ENCODE measurements at places on chromosomes 2 and 18.

DNA sequence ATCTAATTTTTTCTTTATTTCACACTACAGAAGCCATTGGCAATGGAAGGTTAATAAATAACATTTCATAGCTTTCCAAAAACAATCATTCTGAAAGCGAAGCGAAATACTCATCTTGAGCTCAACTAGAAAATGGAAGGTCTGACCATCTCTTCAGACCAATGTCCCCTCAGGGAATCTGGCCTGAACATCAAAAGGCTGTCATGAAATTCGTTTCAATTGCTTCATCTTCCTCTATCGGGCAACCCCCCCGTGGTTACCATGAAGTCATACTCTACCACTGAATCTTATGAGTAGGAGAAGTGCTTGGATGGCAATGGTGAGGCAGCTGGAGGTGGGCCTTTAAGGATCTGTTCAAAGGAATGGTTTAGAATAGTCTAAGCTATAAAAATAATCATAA is 22.9 kb upstream of the CYTIP start:
- no peak for DNase-seq

- no peak for DNase-seq
Observed at GRCh38 chr2:105660489-105660888, 84.2 kb upstream of the NCK2 start.

DNA sequence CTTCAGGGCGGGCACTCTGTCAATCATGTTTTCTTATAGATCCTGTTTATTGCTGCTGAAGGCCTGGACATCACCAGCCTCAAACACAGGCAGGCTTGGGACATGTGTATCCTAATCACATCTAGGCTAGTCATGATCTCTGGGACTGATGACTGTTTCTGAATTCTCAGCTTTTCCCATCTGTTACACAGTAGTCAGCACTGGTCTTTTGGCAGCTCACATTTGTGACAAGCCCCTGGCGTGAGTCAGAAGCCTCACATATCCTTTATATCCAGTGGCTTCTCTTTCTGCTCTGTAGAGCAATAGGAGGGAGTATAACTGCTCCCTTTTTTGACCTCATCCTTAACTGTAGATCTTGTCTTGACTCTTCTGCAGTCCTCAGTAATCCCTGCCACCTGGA is 4.5 kb downstream of the SEMA4F start:
- no peak for DNase-seq

DNA sequence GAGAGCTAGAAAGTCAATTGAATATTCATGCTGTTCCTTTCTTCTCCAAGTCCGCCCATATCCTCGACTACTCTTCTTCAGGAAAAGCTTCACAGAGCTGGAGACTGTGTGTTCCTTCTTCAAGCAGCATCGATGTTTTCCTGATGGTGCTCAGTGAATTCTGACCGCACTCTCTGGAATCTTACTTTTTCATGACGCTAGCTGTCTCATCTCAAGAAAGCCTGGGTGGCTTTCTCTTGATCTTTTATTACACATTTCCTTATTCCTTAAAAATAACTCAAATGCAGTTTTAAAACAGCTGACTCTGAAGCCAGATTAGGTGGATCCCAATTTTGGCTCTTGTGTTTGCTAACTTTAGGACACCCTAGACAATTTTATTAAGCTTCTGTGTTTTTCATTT is 1245.1 kb upstream of the LRRTM1 start:
- no peak for DNase-seq

GRCh38 chr2:8438476-8438875 is 243.4 kb upstream of the ID2 start:
- DNase-seq: no peak

DNA sequence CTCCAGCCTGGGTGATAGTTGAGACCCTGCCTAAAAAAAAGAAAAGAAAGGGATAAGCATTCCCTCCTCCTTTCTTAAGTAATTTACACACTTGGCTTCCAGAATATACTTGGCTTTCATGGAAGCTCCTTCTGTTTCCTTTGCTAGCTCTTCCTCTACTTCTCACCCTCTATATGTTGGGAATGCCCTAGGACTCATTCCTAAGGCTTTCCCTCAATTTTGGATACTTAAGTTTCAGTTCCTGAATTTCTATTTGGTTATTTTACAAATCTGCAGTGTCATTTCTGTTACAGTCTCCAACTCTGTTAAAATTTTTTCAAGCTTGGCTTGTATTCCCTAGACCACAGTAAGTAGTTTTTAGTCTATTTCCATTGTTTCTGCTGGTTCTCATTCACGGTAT is 23.6 kb downstream of the SP3 start:
- DNase-seq: no peak

DNA sequence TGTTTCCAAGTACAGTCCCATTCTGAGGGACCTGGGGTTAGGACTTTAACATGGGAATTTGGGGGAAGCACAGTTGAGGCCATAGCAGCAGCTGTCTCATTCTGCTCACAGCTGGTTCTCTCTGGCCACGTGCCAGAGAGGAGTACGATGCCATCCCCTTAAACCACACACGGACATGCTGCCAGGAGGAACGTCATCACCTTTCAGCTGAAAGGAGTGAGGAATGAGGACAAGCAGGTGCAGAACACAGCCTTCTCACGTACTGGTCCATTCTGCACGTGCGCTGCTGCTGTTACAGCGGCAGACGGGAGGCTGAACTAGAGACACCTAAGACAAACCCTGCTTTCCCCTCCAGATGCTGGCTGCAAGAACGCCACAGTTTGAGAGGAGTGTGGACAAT is 33.5 kb downstream of the ODC1 start:
- no peak for DNase-seq

- DNase-seq: no peak
Observed at GRCh38 chr2:182784777-182785176, 68.7 kb downstream of the DNAJC10 start.

DNA sequence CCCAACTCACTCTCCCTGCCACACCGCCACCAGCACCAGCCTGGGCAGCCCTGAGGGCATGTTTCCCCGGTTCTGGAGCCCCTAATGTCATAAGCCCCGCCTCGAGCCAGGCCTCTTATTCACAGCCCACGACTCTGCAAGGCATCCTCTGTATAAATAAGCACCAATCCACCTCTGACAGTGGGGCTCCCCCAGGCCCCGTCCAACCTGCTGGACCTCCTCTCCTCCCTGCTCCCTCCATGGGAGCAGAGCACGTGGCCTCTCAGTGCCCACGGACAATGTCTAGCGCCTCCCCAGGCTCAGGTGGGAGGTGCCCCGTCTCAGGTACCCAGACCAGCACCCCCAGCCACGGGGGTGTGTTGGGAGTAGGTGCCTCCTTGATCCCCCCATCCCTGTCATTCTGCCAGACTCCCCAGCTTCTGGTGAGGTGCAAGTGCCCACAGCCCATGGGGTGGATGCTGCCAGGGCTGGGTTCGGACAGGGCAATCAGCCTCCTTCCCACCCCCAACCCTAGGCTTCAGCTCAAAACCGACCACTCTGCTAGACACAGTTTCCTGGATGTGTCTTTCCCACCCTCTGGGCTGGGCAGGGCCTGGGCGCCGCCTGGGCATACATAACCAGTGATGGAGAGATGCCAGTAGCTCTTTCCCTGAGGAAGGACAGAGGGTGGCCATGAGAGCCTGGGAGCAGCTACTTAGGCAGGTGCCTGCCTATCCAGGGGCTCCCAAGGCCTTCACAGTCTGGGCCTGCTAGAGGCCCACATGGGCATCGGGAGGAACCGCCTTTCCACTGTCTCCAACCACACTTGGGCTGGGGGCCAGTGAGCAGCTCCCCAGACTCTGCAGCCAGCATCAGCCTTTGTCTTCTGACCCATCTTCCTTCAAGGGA is 1.6 kb upstream of the ADRA2B start:
- DNase-seq: no peak

GRCh38 chr18:26468931-26469340 is 79.4 kb downstream of the KCTD1 start:
- DNase-seq: no peak

DNA sequence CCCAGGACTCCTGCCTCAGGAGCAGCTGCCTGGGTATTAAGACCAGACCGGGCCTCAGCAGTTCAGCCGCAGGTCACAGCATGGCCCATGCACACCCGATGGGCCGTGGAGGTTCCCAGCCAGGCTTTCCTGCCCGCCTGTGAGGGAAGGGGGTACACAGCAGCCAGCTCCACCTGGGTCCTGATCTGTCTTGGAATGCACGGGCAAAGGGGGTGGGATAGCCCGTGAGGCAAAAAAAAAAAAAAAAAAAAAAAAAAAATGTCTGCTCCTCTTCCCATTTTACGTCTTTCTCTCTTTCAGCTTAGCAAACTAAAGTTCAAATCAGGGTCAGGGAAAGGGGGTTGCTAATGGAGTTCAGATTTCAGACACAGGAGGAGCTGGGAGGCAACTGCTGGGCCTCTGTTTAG is 385.2 kb downstream of the TNS1 start:
- DNase-seq: no peak

DNA sequence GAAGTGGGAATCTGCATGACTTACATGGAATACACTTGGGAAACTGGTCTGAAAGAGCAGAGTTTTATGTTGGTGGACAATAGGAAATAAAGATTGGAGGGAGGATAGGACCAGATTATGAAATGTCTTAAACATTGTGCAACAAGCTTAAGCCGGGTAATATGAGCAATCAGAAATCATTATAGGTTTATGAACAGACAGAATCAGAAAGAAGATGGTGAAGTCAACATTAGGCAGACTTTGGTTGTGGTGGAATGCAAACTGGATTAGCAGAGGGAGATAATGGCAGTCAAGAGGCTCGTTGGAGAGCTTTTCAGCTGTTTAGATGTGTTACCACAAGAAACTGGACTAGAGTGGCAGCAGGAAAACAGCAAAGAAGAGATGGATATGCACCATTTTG is 43.5 kb downstream of the CRIM1 start:
- no peak for DNase-seq

GRCh38 chr2:32678825-32679224 is 51.0 kb downstream of the TTC27 start:
- no peak for DNase-seq

DNA sequence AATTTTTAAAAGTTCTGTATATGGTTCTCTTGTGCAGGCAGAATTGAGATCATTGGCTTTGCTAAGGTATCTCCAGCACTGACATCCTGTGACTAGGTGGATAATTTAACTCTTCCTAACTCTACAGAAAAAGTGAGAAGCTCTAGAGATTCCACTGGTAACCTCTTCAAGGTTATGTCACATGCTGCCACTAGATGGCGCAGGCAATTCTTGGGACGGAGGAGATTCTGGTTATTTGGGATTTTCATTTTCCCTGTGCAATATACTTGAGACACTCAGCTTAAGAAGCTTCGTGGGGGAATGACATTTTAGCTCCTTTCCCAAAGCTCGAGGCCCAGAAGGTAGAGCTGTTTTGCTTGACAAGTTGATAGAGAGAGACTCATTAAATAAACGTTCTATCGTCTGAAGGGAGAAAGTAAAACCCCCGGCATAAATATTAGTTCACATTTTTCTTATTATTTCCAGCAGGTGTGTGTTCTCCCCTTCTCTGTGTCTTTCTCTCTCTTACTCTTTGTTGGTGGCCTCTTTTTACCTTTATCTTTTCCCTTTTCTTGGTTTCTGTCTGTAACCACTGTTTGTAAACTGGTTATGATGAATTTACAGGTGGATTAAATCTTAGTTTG is 26.6 kb upstream of the LANCL1 start:
- DNase-seq: no peak

GRCh38 chr2:236743921-236744280 is 174.3 kb downstream of the ACKR3 start:
- DNase-seq: no peak

DNA sequence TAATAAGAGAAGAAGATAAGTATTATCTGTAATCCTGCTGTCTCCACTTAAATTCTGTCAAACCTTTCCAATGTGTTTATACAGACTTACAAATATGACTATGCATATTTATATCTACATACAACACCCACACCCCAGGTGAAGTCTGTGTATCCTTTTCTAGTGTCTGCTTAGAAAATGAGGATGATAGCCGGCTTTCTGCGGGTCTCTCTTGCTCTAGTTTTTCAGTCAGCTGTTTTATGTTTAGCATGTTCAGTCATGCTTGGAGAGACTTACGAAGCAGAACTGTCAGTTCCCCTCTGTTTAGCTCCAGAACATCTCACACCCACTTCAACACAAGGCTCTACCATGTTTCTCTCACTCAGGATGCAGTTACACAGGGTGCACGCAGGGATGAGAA is 137.3 kb upstream of the NFATC1 start:
- DNase-seq: no peak

DNA sequence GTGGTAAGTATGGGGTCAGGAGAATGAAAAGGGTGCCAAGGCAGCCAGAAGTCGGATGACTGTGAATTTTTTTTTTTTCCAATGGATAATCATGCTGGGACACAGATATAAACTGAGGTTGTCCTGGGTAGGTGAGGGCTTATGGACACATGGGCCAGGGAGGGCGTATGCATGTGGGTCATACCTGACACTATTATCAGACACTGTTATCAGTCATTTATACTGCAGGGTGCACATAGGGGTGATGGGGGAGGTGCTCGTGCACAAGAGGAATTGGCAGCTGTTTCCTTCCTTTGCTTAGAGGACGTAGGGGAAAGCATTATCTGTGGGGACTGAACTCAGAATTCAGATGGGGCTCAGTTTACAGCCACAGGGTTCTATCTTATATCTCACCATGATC is 10.1 kb downstream of the CTIF start:
- no peak for DNase-seq

DNA sequence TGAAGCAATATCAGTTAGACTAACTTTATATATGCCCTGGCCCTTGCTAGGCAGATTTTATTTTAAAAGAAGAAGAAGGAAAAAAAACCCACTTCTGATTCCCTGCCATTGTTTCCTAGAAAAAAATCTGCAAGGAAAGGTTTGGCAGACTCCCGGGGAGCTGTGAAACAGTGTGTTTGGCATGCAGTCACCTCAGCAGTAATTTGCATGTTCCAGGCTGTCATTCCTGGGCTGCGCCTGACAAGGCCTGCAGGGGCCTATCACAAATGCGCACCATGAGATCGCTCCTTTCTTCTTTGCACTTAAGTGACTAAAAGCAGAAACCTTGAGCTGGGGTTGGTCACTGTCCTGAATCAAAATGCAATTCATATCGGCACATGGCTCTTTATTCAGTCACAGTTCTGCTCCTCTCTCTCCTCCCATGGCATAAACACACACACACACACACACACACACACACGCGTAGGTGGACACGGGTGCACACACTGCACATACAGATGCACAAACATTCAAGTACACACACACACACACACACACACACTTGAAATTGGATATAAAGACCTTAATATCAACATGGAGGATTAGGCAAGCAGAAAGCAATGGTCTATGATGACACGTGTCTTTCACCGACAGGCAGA is 172.8 kb downstream of the MYT1L start:
- DNase-seq: no peak

- DNase-seq: no peak
Observed at GRCh38 chr2:73291461-73292315, 1.7 kb downstream of the EGR4 start.

DNA sequence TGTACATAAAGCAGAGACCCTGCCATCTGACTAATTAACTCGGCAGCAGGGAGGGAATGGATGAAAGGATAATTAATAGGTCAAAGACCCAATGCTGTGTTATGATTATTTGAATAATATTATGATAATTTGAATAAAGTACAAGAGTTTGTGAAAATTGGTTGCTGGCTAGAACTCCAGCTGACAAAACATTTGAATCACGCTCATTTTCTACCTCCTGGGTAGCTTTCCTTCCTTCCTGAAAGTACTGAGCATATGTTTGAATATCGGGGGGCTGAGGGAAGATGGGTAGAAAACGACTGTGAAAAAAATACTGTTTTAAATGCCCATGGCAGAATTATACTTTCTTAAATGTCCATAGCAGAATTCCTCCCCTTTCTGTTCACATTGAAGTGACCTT is 243.6 kb upstream of the RBMS1 start:
- no peak for DNase-seq

- no peak for DNase-seq
Observed at GRCh38 chr2:182228741-182229140, 198.1 kb downstream of the PDE1A start.

Data from activated CD8-positive, alpha-beta memory T cell treated with anti-CD3 and anti-CD28 coated beads for 1 hour (primary cell).